ENCODE measurements at places on chromosomes 1 and 21.
A peak's percentile ranks its signal among the peaks of the same experiment; 100 is the strongest.

- no peak for DNase-seq
Observed at GRCh38 chr1:25057188-25057587, 127.1 kb upstream of the RUNX3 start.

DNA sequence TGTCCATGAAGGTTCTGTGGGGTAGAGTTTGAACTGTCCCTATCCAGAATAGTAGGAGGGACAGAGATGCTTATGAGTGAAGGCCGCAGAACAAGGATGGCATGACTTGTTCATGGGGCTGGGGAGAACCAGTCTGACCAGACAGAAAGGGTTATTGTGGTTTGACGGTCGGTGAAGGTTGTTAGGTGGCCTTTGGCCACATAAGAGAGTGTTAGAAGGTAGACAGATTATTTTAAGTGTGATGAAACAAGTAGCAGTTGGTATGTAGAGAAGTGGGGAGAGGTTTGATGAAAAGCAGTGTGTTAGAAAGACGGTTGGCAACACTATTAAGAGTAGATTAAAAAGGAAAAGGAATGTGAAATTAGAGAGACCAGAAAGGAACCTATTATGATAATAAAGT lies 355.1 kb downstream of the DISC1 start:
- no peak for DNase-seq

DNA sequence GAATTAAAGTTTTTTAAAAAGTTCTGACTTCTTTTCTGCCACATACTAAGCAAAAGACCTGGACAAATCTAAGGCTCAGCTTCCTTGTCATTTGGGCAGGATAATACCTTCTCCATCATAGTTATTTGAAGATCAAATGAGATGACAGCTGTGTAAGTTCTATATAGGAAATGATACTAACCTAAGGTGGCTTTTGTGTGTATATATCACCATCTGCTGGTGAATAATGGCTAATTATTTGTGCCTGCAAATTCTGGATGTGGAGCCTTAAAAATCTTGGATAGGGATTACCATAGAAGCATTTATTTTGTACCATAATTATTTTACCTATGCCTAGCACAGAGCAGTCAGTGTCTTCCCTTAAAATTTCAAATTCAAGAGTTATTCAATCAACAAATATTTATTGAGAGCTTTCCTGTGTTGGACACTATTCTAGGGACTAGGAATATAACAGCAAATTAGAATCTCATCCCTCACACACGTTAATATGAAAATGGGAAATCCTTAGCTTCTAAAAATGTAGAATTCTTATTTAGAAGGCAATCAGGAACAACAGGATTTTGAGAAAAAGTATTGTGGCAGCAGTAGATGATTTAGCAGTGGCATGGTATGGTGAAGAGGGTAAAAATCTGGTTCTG lies 89.8 kb downstream of the TMEM200B start:
- no peak for DNase-seq

GRCh38 chr1:219555031-219555692 lies 57.7 kb downstream of the ZC3H11B start:
- no peak for DNase-seq

DNA sequence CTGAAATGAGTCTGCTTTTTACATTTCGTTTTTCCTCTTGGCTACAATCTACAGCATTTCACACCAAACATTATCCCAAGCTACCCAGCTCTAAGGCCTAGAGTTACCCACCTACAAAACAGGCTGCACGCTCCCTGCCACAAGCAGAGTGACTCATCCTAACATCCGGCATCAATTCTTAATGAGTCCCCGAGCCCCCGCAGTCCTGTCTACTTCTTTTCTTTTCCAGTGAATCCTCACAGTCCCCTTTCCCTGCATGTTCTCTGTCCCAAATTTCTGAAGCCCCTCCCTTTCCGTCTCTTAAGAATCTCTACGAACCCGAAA lies 650 bp downstream of the PCNX2 start:
- no peak for DNase-seq

DNA sequence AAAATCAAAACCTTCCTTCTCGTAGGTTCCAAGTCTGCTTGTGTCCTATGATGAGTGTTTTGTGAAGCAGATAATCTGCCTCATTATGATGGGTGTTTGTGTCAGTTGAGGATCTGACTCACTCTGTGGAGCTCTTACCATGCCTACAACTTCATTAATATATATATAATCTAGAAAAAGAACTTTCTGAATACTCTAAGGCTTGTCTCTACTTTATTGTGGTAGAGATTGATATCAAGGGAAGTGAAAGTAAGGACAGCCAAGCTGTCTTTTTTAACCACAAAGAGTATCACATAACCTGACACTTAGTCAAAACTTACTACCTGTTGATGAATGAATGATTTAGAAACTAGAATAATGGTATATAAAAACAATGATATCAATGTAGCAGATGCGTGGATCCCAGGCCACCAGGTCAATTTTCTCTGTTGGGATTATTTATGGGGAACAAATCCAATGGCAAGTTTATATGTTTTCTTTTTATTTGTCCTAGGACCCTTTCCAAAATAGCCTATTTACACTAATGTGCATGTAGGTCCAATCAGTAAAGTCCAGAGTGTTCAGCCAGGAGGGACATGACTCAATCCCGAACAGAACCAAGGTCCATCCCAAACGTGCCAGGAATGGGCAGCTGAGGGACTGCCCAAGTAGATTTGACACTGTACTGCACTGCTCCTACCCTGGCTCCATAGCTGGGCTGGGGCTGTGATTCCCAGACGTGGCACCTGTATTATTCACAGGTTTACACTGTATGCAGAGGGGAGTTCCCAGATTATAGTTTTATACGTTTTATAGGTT lies 182.3 kb upstream of the GREM2 start:
- no peak for DNase-seq

GRCh38 chr1:60864722-60865121 lies 217.6 kb upstream of the NFIA start:
- no peak for DNase-seq

DNA sequence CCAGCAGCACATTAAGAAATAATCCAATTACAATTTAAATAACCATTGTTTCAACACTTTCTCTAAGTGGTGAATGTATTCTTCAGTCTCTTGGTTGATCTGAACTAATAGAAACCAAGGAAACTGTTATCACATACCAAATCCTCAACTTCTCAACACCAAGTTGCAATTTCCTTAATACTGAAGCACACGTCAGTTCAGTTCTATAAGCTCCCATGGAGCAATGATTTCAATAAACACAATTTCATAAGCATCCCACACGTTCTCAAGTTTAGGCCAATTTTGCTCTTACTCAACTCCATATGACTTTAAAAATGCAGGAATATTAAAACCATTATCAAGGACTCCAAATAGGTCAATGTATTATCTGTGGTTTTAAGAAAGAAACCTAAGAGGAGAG lies 5.8 kb upstream of the ERG start:
- no peak for DNase-seq

GRCh38 chr1:79323239-79324025 lies 316.9 kb upstream of the ADGRL4 start:
- no peak for DNase-seq

- DNase-seq, result peak; percentile 24
Observed at GRCh38 chr1:41241354-41241748, 755 bp downstream of the SCMH1 start.

GRCh38 chr1:40451238-40451585 lies 936 bp downstream of the ZFP69B start:
- no peak for DNase-seq

DNA sequence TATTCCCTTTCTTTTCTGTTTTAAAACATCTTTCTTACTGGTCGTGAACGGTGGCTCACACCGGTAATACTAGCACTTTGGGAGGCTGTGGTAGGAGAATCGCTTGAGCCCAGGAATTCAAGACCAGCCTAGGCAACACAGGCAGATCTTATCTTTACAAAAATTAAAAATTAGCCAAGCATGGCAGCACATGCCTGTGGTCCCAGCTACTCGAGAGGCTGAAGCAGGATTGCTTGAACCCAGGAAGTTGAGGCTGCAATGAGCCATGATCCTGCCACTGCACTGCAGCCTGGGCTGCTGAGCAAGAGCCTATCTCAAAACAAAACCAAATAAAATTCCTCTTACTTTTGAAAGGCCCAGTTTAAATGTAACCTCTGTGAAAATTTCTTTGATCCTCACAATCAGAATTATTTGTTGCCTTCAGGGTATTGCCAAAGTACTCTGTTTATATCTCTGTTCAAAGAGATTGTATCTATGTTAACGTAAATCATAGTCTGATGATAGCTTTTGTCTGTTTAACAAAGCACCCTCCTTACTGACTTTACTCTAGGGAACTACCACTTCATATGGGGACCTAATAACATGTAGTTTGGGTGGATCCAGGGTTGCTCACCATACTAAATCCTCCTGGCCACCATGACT lies 71.6 kb downstream of the RERE start:
- DNase-seq, result no peak

DNA sequence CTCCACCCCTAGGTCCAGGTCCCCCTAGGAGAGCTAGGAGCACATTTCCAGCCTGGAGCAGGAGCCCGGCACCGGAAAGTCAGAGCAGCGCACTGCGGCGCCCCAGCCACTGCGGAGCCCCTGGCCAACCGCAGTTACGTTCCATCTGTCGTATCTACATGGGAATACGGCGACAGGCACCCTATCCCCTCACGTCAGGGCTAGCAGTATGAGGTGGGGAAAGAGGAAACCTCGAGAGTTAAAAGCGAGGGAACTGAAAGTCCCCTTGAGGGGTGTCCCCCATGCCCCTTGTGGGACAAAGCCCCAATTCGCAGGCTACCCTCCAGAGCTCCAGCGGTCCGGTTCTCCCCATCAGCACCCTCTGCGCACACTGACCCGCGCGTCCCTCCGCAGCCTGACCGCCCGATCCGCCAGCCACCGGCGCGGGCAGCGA lies 995 bp downstream of the COLGALT2 start:
- no peak for DNase-seq

DNA sequence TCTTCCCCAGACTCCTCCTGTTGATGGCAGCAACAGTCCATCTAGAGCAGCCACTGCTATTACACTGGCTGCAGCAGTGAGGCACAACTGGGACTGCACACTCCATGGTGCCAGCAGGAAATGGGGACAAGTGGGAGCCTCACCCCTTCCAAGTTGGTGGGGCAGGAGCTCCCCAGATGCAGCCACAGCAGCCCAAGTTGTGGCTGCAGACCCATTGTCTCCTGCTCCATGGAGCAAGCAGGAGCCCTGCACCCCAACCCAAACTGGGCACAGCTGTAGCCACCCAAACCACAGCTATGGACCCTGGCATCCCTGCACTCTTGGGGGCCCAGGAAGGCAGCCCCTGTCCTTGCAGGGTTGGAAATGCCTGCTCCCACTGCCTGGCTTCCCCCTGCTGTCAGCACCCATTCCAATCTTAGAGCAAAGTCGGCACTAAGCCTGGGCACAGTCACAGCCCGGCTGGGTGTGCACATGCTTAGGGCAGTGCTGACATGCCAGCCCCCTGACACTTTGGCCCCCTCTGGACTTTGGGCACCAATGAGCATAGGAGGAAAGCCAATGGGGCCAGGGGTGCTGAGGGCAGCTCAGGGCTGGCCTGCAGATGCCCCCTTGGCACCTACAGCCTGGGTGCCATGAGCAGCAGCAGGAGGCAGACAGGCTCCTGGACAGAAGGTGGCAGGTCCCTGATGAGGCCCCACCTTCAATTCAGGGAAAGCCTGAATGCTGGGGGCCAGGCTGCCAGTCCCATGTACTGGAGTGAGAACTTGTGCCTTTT lies 44.0 kb downstream of the MATN1 start:
- DNase-seq, result no peak

DNA sequence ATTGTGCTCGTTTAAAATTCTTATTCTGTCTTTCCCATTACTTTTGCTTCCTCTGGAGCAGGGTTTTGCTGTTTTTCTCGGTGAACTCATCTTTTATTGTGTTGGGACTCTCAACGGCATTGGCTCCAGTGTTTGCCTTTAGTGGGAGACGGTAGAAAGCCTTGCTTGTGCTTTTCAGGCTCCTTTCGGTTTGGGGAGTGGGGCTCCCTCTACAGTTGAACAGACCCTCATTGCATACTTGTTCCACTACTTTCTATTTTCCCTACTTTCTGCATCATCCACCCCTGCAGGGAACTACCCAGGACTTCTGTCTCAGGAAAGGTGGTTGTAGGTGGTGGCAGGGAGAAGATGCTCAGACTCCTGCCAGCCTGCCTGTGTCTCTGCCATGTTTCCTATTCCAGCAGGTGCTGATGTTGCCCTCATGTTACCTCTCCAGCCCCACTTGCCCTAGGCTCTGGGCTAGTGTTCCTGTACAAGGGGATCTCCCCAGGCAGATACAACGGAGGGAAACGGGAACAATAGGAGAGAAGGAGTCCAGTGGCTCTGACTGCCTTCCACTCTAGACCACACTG lies 68.5 kb upstream of the ZBTB18 start:
- DNase-seq, result no peak

- DNase-seq, result no peak
Observed at GRCh38 chr1:197200272-197200899, 53.9 kb upstream of the ASPM start.

- DNase-seq, result no peak
Observed at GRCh38 chr1:66778266-66778665, 22.8 kb downstream of the INSL5 start.

DNA sequence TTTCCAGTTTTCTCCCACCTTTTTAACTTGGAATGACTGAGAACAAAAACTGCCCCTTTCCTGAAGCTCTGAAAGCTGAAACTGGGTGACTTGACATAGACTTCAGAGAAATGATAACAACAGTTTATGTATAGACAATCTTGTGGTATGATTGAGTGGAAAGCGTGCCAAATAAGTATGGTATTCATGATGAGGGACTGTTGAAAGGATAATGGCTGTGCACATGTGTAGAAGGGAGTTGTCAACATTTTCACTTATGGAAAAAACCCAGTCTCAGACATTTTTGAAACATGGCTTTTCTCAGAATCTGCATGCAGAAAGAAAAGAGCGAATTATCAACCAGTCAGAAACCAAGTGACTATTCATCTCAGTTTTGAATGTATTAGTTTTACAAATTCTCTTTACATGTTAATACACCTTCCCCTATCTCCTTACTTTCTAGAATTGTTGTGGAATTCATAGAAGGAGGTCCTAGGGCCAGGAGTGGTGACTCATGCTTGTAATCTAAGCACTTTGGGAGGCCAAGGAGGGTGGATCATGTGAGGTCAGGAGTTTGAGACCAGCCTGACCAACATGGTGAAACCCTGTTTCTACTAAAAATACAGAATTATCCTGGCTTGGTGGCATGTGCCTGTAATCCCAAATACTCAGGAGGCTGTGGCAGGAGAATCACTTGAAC lies 261.2 kb downstream of the S1PR1 start:
- no peak for DNase-seq

- no peak for DNase-seq
Observed at GRCh38 chr1:207973898-207974568, 63.1 kb upstream of the CD34 start.

DNA sequence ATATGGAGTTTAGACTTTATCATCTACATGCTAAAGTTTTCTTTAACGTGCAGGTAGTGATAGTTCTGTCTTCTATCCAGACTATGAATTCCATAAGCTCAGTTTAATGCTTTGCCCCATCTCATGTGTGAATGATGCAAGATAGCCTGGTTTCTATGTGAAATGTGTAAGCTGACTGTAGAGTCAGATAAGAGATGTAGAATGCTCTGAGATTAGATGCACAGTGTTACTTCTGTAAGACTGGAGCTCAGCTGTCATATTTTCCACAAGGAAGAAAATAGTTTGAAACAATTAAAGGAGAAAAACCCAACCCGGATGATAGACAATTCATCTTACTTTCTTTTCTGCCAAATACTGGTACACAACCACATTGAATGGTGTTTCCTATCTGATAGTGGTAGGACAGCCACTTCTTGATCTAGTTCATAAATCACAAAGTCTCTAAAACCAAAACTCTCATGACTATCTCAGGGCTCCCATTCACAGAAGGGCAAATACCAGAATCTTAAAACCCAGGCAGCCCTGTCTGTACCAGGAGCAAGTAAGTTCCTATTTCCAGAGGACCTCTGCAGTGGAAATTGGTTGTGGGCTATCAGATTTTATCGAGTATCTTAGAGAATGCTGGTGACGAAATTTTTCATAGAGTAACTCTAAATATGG lies 50.6 kb downstream of the TBX15 start:
- no peak for DNase-seq

Measured in mucosa of gallbladder (tissue), 1 donor.